ENCODE measurements at places on chromosomes 3 and 15.

- no peak for DNase-seq
Observed at GRCh38 chr3:149299938-149300801, 33.3 kb downstream of the TM4SF18 start.

- DNase-seq = no peak
Observed at GRCh38 chr15:72338617-72339321, 18.8 kb upstream of the CELF6 start.

DNA sequence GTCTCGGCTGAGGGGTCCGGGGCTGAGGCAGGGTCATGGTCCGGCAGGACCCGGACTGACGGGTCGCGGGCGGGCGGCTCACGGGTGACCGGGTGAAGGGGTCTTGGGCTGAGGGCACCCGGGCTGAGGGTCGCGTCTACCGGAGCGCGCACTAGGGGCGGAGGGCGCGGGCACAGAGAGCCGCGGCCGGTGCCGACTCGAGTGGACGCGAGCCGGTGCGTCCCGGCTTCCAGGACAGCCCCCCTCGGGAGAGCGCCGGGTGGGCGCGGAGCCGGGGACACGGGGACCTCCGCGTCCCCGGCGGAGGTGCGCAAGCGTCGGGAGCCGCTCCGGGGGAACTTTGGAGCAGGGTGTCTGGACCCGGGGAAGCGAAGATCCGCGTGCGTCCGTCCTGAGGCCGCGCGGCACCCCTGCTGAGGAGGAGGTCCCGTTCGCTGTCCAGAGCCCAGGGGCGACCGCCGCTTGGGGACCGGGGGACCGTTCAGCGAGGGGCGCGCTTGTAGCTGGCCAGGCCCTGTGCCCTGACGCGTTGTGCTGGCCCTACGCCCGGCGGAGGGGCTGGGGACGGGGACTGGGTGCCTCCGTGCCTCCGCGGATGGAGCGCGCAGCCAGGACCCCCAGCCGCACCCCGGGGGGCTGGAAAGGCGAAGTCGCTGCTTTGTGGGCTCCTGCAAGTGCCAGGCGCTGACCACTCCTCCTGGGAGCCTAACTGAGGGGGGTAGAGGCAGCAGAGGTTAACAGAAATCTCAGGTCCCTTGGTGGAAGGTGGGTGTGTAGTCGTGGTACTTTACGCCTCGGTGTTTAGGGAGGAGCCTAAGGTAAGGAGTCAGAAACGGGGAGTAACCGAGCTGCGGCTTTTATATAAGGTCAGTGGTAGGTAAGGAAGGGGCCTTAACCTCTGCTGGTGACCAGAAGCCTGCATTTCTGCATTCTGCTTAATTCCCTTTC is at the start of gene PPARG:
Gene PPARG, plus strand, starts transcription at position 889 of the 948 bp plus-strand sequence. CDS start 90,642 bp downstream, outside the sequence.
- no peak for DNase-seq

DNA sequence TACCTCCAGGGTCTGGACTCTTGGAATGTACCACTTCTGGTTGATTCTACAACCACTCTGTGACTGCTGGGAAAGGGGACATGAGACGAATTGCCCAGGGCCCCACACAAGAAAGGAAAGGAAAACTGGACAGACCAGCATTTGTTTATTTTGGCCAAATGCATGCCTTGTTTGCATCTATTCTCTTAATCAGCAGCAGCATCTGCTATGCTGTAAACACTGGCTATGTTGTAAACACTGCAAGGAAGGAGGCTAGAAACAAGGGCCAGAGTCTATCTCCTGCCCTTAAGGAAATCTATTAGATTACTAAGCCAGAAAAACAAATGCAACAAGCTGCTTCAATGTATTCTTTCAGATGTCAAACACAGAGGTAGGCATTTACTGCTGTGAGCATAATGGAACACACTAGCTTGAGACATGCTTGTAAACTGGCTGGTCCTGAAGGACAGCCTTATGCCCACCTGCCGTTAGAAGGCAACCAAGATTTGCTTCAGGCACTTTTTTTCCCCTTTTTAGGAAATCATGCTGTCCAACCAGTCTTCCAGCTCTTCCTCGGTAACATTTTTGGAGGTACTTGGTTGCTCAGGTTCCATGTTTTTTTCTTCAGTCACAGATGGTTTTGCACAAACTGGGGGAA is 102.1 kb upstream of the CHRM5 start:
- DNase-seq = no peak

- no peak for DNase-seq
Observed at GRCh38 chr3:51792206-51792605, 13.2 kb upstream of the IQCF6 start.

DNA sequence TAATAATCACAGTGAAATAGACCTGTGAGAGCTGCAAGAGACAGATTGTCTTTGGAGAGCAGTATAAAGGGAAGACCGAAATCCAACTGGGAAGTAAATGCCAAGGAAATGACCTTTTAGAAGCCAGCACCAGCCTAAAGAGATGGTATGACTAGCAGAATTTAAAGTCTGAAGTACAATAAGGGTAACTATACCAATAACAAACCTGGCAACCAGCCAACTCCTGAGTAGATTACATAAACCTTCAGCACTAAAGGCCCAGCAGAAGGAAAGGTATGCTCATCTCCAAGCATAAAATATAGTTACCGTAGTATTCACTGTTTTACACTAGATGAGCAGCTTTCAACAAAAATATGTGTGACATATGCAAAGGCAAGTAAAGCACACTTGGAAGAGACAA is 155.1 kb upstream of the SATB1 start:
- no peak for DNase-seq

DNA sequence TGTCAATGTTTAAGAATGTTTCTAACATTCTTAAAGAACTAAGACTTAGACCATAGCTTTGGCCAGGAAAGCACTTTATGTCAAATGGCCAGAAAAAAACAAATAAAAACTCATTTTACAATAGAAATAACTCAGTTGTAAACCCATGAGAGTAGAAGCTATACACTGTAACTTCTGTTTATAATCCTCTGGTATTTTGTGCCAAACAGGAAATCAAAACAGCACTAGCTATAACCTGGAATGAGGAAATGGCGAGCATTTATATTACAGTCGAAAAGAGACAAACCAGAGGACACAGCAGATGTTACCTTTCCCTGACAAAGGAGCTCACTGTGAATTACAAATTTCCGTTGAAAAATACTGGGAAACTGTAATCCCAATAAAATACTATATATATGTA is 10.3 kb downstream of the GK5 start:
- no peak for DNase-seq

GRCh38 chr15:84819291-84819768 is 2.2 kb downstream of the ALPK3 start:
- DNase-seq = no peak

GRCh38 chr3:188760408-188760807 is 411.4 kb upstream of the TPRG1 start:
- no peak for DNase-seq

Data from activated CD4-positive, alpha-beta memory T cell treated with anti-CD3 and anti-CD28 coated beads, Interleukin-2, amount 10 ng/mL, durations not matched to agents 7 days and 5 days (primary cell).